KG1 (cell line): ENCODE measurements at places on chromosomes 5 and 9.
A peak's percentile ranks its signal among the peaks of the same experiment; 100 is the strongest.

DNA sequence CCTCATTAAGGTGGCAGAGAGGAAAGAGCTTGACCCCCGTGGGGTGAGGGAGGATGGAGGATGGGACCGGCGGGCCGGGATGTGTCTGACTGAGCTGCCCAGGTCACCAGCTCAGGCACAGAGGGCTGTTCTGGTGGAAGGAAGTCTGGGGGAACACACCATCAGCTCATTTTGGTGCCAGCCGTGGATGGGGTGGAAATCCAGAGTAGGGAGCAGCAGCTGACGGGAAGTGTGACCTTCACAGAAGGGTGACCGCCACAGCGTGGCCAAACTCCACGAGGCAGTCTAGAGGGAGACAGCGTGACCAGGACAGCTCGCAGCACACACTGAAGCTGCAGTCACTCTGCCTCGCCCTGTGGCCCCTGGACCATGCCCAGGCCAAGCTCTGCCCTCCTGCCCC lies 45.3 kb upstream of the PHYKPL start:
- DNase-seq = no peak

GRCh38 chr5:17177501-17178372 lies 39.7 kb upstream of the BASP1 start:
- no peak for DNase-seq

GRCh38 chr9:107360098-107360497 lies 77.0 kb downstream of the RAD23B start:
- DNase-seq = no peak

DNA sequence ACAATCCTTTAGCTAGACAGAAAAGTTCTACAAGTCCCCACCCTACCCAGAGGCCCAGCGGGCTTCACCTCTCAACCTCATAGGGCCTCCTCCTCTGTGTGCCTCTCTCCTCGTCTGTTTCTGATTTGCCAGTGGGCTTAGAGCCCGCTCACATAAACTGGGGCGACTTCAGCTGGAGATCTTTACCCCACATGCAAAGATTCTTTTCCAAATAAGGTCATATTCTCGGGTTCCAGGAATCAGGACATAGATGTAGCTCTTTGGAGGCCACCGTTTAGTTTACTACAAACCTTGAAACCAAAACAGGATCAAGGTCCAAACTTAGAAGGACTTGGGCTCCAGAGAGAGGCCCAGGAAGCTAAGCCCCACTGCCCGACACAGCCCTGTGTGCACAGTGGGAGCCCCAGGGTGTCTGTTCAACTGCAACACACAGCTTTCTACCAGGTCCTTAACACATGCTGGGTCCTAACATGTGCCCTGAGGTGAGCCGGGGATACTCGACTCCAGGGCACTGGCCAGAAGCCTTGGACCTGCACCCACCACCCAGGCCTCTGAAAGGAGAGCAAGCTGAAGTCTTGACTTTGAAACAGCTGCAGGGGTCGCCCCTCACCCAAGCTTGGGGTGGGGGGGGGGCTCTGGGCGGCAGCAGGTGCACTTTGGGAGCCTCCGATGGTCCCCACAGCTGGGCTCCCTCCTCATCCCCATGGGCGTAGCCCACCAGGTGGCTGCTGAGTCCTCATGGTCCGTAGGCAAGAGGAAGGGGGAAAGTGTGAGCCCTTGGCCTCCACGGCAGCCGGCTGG lies 26.8 kb upstream of the SLC12A7 start:
- DNase-seq = no peak

- no peak for DNase-seq
These were observed 27.2 kb upstream of the FCN1 start for GRCh38 chr9:134944916-134945315.

DNA sequence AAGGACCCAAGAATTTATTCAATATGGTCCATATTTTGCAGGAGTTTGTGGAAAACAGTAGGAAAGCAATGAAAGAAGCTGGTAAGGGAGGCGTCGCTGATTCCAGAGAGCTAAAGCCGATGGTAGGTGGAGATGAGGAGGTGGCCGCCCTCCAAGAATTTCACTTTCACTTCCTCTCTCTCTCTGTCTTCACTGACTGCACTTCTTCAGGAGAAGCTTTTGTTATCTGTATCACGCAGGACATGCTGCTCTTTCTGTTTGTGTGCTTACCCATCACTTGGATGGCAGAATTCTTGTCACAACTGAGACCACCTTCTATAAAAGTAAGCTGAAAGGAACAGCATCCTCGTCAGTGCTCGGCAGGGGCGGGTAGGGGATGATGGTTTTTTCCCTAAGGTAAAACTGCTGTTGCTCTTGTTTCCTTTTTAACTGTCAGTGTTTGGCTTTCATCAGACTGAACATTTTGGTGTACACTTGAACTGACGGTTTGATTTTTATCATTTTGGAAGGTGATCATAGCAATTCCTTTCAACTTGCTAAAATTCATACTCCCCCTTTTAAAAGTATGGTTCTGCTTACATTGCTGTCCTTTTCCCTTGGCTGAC lies 62.4 kb upstream of the FSD1L start:
- DNase-seq = peak; percentile 40

GRCh38 chr5:52989781-52990527 lies 802 bp downstream of the ITGA2 start:
- no peak for DNase-seq

DNA sequence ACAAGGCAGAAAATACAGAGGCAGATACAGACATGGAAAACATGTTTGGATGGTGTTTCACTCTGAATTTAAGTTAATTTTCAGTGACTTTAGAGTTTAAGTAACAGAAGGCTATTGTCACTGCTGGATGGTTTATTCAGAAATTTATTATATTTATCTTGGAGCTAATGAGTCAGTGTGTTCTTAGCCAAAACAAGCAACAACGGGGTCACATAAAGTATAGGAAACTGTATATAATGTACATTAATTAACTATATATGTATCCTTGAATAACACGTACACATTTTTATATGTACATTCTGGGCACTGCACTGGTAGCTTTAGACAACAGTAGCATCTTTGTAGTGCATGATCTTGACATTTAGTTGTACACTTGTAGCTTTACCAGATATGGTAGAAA lies 30.7 kb downstream of the CYLC2 start:
- DNase-seq = no peak

DNA sequence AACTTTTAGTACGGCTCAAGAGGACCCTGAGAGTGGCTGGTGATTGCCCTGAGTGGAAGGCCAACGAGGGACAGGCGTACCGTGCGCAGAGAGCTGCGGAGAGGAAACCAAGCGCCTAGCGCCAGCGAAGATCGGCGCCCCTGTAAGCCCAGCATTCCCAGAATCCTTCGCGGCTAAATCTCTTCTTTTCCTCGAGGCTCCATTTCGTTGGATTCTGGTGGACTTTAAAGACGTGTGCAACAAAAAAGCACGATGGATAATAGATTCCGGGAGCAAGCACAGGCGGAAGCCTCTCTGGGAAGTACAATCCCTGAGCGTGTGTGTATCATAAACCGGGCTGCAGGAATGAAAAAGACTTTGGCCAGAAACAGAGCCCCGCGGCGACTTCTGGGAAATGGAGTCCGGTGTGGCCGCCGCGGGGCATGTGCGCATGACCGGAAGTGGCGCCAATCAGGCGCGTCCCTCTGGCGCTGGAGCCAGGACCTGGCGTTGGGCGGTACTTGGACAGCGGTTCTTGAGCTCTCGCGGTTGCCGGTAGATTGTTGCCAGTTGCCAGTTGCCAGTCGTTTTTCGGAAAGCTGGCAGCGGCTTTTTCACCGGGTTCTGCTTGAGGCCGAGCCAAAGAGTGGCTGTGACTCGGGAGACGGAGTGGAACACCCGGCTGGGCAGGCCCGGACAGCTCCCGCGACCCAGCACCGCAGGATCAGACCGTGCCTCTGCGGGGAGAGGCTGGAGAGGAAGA lies at the start of gene ZNF79:
ZNF79 (plus strand) TSS at position 449 of the 742 bp plus-strand sequence. CDS start 406 bp downstream, outside the sequence.
- DNase-seq = peak; percentile 82

DNA sequence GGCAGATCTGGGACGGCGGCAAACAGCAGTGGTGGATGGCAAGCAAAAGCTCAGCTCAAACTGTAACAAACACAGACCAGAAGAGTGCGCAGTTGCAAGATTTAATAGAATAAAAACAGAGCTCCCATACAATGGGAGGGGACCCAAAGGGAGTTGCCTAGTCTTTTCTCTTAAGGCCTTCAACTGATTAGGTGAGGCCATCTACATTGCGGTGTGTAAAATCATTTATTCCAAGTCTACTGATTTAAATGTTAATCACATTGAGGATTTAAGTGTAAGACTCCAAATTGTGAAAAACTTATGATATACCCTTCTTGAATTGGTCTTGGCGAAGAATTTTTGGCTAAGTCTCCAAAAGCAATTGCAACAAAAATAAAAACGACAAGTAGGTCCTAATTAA lies 21.6 kb upstream of the C1QTNF3 start:
- DNase-seq = no peak

DNA sequence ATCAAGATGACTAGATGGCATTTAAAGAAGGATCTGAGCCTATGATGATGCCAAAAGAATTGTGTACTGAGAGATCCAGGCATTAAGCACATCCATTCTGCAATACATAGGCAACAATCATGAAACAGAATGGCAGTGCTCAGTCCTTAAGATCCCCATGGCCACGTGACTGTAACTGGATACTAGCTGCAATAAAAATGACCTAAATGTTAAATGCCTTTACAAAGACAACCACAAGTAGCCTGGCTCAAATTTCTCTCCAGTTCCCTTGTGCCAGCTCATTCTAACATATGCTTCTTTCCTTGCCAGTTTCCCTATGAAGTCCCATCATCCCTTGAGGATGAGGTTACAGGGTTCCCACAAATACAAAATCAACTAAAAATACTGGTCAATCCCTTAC lies 148.3 kb upstream of the GHR start:
- no peak for DNase-seq

GRCh38 chr9:70119786-70120185 lies 76.1 kb downstream of the MAMDC2 start:
- DNase-seq = no peak

GRCh38 chr5:76368941-76369340 lies 34.1 kb upstream of the IQGAP2 start:
- DNase-seq = no peak

- DNase-seq = no peak
These were observed 139.6 kb downstream of the MTX3 start for GRCh38 chr5:79851391-79851863.

DNA sequence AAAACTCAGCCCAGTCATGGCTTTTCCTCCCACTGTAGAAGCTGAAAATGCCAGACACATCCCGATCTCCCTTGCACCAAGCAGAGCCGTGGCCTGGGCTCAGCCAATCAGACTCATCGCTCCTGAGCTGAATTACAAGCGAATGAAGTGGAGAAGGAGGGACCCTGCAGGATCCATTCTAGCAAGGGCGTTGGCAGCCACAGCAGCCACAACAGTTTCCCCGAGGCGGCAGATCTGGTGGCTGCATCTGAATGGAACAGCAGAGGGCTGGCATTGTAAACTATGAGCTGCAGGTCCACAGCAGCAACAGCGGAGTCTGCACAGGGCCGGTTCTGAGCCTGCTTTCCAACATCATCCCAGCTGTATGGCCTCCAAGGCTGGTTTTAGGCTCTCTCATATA lies 23.8 kb downstream of the ALG2 start:
- no peak for DNase-seq

- no peak for DNase-seq
These were observed 215.8 kb upstream of the CYLC2 start for GRCh38 chr9:102779356-102779755.

GRCh38 chr9:93181672-93182435 lies 2.1 kb upstream of the WNK2 start:
- no peak for DNase-seq

- DNase-seq = no peak
These were observed 970.0 kb downstream of the MAT2B start for GRCh38 chr5:164475339-164475977.

- DNase-seq = no peak
These were observed 74.0 kb upstream of the NEK6 start for GRCh38 chr9:124183772-124184171.

DNA sequence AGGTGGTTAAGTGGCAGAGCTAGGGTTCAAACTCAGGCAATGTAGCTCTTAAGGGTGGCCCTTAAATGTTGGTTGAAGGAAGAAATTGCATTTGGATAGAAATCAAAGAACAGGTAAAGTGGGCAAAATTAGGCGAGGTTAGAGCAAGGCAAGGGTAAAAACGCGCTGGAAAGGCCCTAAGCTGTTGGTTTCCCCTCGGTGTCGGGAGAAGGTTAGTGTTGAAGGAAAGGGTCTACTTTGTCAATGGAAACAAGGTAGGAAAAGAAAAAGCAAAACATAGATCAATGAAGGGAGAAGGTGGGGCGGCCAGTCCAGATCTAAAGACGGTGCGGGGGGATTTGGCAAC lies 431 bp downstream of the FASTKD3 start:
- DNase-seq = peak; percentile 40

DNA sequence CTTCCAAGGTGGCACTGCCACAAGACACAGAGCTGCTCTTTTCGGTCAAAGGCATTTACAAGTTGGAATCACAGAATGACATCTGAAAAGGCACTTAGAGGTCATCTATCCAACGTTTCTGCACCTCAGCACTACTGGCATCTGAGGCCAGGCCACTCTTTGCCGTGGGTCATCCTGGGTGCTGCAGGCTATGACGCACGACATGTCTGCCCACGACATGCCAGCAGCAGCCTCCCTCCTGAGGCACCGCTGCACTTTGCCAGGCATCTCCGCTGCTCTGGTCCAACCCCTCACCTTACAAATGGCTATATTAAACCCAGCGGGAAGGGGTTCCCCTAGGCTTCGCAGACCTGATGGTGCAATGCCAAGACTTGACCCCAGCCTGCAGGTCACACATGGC lies 8.1 kb downstream of the SURF4 start:
- DNase-seq = no peak

DNA sequence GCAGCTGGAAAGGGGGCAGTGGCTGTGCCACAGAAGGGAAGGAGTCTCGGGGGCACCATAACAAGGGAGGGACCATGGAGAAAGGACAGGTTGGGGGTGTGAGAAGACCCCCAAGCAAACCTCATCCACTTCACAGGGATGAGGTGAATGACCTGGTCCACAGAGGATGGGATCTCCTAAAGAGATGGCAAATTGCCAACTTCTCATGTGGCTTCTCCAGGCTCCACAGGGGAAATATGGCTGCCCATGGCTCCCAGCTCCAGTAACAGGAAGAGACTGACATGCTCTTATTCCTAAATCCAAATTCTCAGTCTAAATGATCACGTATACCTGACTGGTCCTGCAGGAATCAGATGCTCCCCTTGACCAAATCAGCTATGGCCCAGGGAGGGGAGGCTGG lies 340.4 kb downstream of the SPOCK1 start:
- DNase-seq = no peak

- DNase-seq = no peak
These were observed 170.7 kb downstream of the HSPA4 start for GRCh38 chr5:133222521-133222920.

DNA sequence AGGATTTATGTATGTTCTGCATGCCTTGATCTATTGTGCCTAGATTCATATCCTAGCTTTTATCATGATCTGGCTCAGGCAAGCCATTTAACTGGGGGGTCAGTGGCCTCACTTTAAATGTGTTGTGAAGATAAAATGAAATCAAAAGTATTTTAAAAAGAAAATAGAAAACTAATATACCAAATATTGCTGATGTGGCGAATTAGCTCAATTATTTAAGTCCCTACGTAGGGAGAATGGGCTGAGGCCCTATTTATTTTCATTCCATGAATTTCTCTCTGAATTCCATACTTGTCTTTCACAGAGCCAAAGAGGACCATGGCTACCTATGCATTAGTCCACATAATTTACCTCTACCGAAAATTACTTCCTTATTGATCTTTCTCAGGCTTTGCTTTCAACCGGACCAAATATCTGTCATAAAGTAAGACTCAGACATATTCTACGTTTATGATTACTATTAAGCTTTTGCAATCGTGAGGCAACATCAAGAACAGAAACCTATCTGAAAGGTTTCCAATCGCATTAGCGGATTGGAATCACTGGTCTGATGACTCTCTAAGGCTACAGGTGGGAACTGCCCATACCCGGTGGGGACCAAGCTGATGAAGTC lies 1.7 kb downstream of the MBLAC2 start:
- no peak for DNase-seq

GRCh38 chr5:174149426-174149825 lies 103.9 kb downstream of the NSG2 start:
- DNase-seq = no peak
